ENCODE measurements at places on chromosomes 3 and 15.

- no peak for DNase-seq
Observed at GRCh38 chr3:159210336-159210735, 408.5 kb downstream of the MFSD1 start.

DNA sequence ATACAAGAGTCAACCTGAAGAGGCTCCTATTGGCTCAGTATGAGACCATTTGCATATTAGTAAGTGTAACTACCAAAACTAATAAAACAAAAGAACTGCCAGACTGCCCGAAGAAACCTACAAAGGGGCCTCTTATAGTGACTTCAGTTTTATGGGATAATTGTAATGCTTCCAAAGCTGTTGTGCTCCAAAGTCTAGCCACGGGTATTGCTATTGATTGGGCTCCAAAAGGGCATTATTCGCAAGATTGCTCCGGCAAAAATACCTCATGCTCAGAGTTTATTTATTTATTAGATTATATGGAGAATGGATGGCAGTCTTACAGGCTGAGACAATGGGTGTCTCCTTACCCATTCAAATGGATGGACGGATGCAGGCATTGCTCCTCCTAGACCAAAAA, 11.4 kb downstream of the RPL22L1 start:
- no peak for DNase-seq

- no peak for DNase-seq
Observed at GRCh38 chr3:17340693-17341092, 401.7 kb downstream of the TBC1D5 start.

GRCh38 chr3:141663993-141664392, 74.1 kb upstream of the RNF7 start:
- DNase-seq = no peak

GRCh38 chr15:39589815-39590644, 9.2 kb downstream of the THBS1 start:
- DNase-seq = no peak

Measured in NCI-H187 (cell line).